ENCODE measurements at places on chromosomes 12 and 14.
A peak's percentile ranks its signal among the peaks of the same experiment; 100 is the strongest.

DNA sequence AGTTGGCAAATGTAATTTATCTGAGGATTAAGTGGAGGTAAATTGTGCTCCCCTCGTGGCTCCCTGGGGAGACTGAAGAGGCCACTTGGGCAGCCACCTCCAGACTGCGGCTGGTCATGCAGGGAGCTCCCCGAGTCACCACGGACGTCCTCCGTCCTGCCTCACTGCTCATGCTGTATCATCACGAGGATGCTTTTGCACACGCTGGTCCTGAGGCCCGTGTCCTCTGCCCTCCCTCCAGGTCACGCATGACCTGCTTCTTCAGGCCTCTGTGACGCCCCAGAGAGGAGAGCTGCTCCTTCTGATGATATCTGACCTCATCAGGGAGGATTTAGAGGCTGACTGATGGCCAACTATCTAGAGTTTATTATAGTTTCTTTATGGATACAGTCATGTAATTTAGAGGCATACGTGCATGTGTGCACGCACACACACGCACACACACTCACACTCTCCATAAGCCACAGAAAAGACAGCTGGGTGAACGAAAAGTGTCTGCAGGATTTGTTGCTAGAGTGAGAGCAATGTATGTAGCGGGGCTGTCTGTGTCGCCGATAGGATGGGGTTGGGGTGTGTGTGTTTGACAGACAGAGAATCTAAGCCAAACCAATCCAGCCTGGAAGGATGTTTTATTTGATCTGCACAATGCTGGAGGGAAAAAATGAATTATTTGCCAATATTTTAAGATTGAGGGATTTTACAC lies 160.0 kb downstream of the ADGRD1 start:
- DNase-seq, result no peak

GRCh38 chr14:71985538-71986189 lies 53.4 kb downstream of the RGS6 start:
- DNase-seq, result no peak

DNA sequence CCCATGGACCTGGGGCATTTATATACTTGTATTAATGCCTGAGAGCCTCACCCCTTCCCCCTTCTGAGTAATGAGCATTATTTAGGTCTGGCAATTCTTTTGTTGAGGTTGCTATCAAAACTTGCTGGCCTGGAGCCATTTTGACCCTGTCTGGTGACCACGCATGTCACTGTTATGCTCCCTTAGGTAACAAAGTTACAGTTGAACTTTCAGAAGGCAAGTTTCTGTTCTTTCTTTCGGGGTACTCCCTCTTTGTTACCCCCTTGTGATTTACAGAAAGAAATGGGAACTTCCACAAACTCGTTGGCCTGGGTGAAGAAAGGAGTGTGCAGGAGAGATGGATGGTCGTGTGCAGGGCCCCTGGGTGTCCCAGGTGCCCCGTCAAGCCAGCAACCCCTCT lies 305.4 kb downstream of the DPF3 start:
- DNase-seq, result no peak

DNA sequence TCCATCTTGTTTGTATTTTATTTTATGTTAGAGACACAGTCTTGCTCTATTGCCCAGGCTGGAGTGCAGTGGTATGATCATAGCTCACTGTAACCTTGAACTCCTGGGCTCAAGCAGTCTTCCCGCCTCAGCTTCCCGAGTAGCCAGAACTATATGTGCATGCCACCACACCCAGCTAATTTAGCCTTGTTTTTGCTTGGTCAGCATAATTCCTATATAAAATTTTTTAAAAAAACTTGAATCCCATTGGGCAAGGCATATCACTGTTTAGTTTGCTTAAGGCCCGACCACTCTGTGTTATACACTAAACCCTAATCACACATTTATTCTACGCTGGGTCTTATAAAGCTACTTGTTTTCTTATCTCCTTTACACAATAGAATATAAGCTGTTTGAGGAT lies 266.4 kb downstream of the AKAP6 start:
- DNase-seq, result no peak

DNA sequence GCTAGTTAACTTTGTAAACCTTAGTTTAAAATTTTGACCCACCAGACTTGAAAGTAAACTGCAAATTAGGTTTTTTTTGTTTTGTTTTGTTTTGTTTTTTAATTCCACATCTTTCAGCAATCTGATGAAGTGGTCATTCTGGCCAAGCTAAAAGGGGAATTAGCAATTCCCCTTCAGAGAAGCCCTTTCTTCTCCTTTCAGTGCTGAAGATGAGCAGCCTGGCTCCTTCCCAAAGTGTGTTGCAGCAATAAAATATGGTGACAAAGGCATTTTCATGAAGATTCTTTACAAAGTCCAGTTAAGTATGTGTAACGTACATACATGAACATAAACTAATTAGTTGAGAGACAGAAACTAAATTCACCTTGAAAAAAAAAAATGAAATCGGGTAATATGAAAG lies 380.1 kb downstream of the NOVA1 start:
- no peak for DNase-seq

DNA sequence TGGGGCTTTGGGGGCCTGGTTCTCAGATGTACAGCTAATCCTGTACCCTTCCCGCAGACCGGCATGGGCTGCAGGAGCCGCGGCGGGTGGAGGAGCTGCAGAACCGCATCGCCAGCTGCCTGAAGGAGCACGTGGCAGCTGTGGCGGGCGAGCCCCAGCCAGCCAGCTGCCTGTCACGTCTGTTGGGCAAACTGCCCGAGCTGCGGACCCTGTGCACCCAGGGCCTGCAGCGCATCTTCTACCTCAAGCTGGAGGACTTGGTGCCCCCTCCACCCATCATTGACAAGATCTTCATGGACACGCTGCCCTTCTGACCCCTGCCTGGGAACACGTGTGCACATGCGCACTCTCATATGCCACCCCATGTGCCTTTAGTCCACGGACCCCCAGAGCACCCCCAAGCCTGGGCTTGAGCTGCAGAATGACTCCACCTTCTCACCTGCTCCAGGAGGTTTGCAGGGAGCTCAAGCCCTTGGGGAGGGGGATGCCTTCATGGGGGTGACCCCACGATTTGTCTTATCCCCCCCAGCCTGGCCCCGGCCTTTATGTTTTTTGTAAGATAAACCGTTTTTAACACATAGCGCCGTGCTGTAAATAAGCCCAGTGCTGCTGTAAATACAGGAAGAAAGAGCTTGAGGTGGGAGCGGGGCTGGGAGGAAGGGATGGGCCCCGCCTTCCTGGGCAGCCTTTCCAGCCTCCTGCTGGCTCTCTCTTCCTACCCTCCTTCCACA lies 7.6 kb downstream of the NR4A1 start:
- peak; percentile 20 for DNase-seq

GRCh38 chr14:60756847-60757246 lies 22.3 kb downstream of the MNAT1 start:
- DNase-seq, result no peak

DNA sequence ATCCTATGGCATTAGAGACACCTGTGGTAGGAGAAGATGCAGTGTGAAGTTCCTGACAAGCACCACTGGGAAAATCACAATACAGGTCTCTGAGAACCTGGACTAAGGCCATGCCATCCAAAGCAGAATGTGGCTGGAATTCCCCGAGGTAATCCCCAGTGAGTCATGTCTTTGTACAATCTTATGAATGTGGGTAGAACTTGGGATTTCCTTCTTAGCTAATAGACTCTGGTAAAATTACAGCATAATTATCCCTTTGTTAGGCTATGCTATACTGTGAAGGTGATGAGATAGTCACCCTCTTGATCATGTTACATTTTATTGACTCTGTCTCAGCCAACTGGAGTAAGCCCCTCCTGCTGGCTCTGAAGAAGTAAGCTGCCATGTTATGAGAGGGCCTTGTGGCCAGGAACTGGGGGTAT lies 224.3 kb upstream of the DCN start:
- DNase-seq, result no peak

GRCh38 chr12:80107221-80107620 lies 7.9 kb downstream of the OTOGL start:
- DNase-seq, result no peak

DNA sequence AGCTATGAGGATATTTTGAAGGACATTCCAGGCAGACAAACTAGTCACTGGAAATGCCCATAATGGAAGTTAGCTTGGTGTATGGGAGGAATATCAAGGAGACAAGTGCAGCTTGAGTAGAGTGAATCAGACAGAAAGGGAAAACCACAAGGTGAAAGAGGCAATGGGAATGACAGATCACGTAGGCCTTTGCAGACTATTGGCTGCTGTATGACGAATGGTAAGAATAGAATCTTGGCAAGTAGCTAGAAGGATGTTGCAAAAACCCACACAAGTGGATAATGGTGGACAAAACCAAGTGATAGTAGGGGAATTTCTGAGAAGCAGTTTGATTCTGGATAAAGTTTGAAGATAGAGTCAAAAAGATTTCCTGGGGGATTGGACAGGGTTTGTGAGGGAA lies 196.9 kb upstream of the NOVA1 start:
- no peak for DNase-seq

DNA sequence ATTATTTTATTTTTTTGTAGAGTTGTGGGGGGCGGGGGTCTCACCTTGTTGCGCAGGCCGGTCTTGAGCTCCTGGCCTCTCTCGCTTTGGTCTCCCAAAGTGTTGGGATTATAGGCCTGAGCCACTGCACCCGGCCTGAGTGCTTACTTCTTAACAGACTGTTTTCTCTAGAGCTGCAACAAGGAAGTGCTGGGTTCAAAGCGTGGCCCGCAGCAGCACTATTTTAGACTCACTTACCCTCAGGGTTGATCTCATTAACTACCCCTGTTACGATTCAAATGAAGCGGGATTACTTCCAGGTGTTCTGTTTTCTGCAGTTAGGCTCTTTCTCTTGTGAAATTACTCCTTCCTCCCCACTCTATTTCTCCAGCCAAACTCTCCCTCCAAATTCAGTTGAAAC lies 8.7 kb downstream of the A2ML1 start:
- no peak for DNase-seq

- DNase-seq, result no peak
These were observed 12.6 kb upstream of the TTC7B start for GRCh38 chr14:90828642-90829487.

DNA sequence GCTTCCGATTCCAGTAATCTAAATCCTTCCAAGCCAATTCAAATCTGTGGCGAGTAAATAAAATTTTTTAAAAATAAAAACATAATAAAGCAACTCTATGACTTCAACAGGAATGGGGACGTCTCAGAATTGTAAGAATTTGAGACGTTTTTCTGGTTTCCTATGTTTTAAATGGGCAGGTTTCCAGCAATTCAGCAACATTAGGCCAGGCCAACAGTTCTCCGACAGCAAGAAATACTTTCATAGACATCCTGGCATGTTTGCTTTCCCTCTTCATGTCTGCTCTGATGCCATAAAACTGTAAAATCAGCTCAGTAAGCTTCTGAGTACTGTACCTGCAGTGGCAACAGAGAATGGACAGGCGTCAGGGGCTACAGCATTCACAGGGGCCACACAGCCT lies 35.8 kb upstream of the DICER1 start:
- DNase-seq, result no peak

DNA sequence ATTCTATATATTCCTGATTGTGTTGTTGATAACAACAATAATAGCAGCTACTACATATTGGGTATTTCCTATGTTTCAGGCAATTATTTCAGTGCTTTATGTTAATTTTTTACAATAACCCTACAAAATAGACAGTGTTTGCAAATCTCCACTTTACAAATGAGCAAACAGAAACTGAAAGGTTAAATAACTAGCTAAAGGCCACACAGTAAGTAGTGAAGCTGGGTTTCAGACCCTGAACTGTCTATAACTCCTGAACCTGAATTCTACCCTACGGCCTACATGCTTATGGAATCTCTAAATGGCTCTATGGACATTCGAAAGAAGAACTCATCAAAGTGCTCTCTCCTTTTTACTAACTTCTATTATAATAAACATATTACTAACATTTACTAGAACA lies 19.7 kb upstream of the NUDT4 start:
- DNase-seq, result no peak

GRCh38 chr12:67916266-67916970 lies 72.8 kb upstream of the IFNG-AS1 start:
- no peak for DNase-seq

DNA sequence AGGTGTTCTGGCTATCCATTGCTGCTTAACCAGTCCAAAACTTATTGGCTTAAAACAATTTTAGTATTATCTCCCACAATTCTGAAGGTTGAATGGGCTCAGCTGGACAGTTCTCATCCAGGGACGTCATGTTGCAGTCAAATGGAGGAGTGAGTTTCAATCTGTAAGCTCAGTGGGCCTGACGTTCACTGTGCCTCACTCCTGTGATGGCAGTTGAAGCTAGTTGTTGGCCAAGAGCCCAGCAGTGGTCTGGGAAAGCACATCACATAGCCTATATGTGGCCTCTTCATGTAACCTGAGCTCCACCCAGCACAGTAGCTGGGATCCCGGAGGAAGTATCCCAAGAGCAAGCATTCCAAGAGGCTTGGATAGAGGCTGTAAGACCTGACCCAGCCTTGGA lies 40.6 kb upstream of the CDKN3 start:
- no peak for DNase-seq

DNA sequence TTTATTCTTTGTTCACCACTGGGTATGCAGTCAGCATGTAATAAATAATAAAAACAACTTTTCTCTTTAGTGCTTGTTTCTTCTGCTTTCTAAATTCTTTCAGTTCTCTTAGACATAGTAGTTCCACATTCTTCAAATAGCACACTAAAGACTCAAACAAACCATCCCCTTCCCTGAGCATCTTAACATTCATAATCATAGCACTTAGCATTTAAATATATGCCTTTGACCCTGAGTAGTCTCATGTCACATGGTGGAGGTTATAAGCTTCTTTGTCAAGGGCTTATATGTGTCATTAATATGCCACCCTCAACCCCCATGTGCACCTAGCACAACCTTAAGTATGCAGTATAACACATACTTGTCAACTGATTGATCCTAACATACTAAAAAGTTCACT lies 212.7 kb downstream of the PHLDA1 start:
- no peak for DNase-seq

- DNase-seq, result peak; percentile 27
These were observed 192.6 kb upstream of the HMGA2 start for GRCh38 chr12:65631621-65632111.

GRCh38 chr12:93679308-93679925 lies 2.2 kb downstream of the CRADD start:
- no peak for DNase-seq

GRCh38 chr12:95633049-95633731 lies 81.9 kb upstream of the USP44 start:
- no peak for DNase-seq

GRCh38 chr12:19799216-19799615 lies 359.9 kb downstream of the AEBP2 start:
- no peak for DNase-seq

GRCh38 chr12:9169979-9170634 lies 38.1 kb downstream of the PZP start:
- DNase-seq, result no peak

- no peak for DNase-seq
These were observed 83.8 kb upstream of the METAP2 start for GRCh38 chr12:95390192-95390591.

DNA sequence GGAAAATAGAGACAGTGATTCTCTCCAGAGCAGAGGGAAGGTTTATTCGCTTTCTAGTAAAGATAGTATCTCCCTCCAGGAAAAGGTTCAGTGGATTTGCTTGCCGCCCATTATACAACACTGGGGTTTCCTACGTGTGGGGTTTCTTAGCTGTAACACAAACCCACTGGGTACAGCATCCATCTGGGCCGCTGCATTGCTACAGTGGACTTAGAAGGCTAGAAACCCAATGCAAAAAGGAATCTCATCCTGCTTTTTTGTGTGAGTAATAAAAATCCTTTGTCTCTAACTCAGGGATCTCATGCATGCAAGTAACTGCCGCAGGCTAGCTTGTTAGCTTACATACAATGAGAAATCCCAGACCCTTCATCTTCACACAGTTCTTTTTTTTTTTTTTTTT lies 67.1 kb upstream of the BCL2L14 start:
- DNase-seq, result no peak

GRCh38 chr12:120200364-120200800 lies 529 bp downstream of the RPLP0 start:
- DNase-seq, result no peak
